HS-27A (cell line): ENCODE measurements at places on chromosomes 12 and 14.

DNA sequence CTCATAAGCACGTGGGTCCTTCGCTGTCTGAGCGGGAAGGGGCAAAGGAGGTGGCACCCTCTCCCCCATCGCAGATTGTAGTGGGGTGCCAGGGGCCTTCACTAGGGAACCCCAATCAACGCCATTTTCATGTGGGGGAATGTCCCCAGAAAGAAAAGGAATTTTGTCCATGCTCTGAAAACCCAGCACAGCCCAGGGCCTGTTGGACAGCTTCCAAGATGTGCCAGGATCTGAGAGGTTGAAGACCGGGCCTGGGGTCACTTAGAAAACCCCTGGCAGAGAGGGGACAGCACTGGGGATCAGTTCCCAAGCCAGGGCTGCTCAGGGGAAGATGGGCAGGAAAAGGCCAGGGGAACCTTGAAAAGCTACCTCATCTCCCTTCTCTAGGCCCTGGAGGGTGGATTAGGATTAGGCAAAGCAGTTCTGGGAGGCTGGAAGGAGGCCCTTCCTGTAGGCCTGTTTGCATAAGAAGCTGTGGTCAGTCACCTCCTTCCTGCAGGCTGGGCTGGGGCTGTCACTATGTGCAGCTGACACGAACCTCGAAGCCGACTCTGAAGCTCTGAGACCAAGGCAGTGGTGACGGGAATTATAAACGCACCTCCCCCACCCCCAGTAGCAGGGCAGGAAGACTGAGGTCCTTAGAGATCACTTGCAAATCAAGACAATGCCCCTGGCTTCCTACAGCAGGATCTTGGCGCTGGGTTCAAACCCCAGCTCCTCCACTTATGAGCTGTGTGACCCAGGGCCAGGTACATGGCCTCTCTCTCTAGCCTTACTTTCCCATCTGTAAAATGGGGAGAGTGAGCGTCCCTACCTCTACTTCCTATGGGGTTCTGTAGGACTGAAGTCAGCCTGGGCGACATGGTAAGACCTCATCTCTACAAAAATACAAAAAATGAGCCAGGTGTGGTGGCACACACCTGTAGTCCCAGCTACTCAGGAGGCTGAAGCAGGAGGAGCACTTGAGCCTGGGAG lies 29.0 kb downstream of the TESC start:
- no peak for DNase-seq

GRCh38 chr14:62689733-62690132 lies 355.5 kb downstream of the KCNH5 start:
- no peak for DNase-seq

GRCh38 chr12:118312578-118312977 lies 60.1 kb downstream of the TAOK3 start:
- no peak for DNase-seq

GRCh38 chr12:45577844-45578399 lies 151.6 kb upstream of the ARID2 start:
- no peak for DNase-seq

GRCh38 chr12:67091204-67091603 lies 178.0 kb upstream of the CAND1 start:
- DNase-seq, result no peak

DNA sequence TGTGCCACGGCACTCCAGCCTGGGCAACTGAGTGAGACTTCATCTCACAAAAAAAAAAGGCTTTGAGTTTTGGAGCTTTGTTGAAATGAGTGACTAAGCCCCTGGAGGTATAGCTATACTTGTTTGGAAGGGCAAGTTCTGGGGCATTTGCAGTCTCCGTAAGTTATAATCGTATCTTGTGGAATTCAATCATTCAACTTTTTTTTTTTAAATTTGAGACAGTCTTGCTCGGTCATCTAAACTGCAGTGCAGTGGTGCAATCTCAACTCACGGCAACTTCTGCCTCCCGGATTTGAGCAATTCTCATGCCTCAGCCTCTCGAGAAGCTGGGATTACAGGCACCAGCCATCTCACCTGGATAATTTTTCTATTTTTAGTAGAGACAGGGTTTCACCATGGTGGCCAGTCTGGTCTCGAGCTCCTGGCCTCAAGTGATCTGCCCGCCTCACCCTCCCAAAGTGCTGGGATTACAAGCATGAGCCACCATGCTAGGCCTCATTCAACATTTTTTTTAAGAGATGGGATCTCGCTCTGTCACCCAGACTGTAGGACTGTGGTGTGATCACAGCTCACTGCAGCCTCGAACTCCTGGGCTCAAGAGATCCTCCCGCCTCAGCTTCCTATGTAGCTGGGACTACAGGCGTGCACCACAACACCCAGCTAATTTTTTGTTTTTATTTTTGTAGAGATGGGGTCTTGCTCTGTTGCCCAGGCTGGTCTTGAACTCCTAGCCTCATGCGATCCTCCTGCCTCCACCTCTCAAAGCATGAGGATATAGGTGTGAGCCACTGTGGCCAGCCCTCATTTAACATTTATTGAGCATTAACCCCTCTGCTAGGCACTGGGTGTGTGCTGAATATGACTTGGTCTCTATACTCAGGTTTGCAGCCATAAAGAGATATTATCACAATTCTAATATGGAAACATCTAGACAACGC lies 133.7 kb upstream of the MAP1LC3B2 start:
- no peak for DNase-seq

DNA sequence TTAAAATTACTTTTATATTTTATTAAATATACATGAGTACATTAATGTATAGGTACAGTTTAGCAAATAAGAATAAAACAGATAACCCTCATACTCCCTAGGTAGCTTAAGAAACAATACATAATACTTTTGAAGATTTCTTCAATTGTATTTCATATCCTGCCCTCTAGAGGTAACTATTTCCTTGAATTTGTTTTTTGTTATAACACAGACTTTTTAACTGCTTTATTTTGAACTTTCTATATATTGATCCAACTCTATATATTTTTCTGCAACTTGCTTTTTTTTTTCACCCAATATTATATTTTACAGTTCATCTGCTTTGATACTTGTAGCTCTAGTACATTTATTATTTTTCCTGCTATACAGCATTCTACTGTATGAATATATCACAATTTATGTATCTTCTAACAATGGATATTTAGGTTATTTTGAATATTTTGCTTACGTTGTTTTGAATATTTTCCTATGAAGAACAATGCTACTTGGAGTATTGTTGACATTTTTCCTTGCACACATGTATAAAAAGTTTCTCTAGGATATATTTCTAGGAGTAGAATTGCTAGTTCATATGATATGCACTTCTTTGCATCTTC lies 72.8 kb upstream of the ABCD2 start:
- DNase-seq, result no peak

GRCh38 chr12:25835385-25835784 lies 123.1 kb upstream of the RASSF8 start:
- DNase-seq, result no peak
